Activated naive CD4-positive, alpha-beta T cell treated with anti-CD3 and anti-CD28 coated beads, Interleukin-2, amount 50 U/mL, for 72 hours (primary cell): ENCODE measurements at places on chromosomes 5 and 9. TPM values are rescaled to one million over a fixed set of nuclear protein-coding genes. Genes with fewer than 3 reads are reported as not detected.

PCDHGA9 gene
- total RNA-seq = 0.23 TPM

- peak; percentile 39 for DNase-seq
Measured at GRCh38 chr9:93258818-93259489, 75.0 kb downstream of the WNK2 start.

DNA sequence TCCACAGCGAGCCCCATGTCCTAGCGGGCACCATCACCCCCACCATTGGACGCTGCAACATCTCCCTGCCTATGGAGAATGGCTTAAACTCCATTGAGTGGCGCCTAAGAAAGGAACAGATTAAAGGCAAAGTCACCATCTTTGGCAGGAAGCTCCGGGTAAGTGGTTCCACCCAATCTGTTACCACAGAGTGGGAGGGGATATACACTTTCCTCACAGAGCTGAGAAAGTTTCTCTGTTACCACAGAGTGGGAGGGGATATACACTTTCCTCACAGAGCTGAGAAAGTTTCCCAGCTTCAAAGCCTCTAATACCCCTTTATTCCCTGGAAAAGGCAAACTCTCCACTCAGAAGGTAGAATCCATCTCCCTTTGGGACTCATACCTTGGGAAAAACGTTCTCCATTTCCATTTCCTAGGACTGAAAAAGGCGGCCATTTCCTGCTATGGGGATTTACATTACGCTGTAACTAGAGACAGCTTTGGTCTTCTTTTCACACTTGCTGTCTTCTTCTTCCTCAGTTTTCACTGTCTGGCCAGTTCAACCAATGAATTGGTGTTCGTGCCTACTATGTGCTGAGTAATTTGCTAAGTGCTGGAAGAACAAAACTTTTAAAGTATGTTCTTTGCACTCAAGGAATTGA is 63.4 kb upstream of the WWC1 start:
- peak; percentile 53 for DNase-seq

DNA sequence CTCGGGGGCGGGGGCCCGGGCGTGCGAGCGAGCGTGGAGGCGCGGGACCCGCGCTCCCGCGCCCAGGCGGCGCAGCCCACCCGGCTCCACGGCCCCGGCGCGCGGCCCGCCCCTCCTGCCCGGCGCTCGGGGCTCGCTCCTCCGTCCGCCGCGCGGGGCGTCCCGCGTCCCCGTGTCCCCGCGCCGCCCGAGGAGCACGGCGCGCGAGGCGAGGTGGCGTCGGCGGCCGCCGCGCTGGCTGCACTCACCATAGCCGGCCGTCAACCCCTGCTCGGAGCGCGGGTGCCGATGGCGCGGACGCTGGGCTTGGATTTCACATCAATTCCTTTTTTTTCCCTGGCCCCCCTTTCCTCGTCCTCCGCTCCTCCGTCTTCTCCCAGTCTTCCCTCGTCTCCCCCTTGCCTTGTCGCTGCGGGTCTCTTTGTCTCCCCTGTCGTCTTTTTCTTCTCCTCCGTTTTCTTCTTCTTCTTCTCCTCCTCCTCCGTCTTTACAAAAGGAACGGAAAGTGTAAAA is 494 bp downstream of the PTCH1 start:
- no peak for DNase-seq

DNA sequence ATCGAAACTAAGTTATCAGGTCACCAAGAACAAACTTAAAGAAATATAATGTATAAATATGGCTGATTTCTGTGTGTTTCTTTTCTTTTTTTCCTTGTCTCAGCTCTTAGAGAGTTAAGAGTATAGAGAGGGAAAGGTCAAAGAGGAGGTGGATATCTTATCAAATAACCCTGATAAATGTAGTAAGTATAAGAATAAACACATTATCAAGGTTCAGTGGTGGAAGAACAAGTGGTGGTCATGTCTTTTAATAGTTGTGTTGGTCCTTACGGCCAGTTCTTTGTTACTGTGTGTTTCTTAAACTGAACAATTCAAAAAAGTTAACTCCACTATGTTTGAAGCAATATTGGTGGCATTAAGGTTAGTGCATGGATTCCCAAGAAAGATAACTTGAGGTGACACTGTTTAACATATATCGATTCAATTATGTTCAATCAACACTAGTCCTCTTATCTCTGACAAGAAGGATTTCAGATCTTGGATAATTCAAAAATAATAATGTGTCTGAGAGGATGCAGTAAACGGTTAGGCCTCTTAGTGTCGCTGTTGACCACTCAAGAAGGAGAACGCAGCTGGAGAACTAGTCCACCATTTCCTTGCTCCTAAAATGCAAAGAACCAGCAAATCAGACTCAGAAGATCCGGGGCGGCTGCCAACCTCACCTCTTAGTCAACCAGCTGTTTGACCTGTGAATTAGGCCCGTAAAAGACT is at the start of gene PCDHGA3:
PCDHGA3 (plus strand) TSS at position 588 of the 711 bp plus-strand sequence. CDS start 205 bp downstream, outside the sequence.
- DNase-seq = peak; percentile 31

GRCh38 chr9:32378993-32379729 is 5.3 kb upstream of the ACO1 start:
- peak; percentile 48 for DNase-seq

DNA sequence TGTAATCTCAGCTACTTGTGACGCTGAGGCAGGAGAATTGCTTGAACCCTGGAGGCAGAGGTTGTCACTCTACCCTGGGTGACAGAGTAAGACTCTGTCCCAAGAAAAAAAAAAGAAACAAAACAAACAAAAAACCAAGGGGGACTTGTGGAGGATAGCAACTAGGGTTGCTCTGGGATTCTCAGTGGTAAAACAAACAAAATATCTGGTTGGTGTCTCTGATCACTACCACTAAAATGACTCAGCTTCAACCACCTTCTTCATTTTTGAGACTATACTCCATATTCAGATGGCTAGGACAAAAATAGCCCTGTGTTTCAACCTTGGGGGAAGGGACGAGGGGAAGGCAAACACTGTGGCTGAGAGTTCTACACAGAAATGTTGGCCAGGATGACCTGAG is 110.3 kb downstream of the ARRDC3 start:
- no peak for DNase-seq

- DNase-seq = no peak
Measured at GRCh38 chr5:67963789-67964519, 251.6 kb upstream of the PIK3R1 start.
